Muscle of back (tissue), 13 donors: ENCODE measurements at places on chromosomes 1 and 21.

DNA sequence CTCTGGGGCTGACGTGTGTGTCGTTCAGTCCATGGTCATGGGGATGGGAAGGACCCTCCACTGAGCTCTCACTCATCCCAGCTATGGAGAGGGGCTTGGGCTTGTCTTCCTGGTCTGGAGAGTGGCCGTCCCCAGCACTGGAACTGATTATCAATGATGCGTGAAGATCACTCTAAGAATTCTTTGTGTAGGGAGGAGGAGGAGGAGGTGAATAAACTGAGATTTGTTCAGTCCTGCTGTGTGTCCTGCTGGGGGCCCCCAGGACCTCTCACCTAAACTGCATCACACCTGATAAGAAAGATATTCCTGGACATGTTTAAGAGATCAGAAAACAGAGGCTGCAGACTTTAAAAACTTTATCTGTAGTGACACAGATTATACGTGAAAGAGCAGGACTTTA is 21.2 kb downstream of the RHOU start:
- DNase-seq: no peak

DNA sequence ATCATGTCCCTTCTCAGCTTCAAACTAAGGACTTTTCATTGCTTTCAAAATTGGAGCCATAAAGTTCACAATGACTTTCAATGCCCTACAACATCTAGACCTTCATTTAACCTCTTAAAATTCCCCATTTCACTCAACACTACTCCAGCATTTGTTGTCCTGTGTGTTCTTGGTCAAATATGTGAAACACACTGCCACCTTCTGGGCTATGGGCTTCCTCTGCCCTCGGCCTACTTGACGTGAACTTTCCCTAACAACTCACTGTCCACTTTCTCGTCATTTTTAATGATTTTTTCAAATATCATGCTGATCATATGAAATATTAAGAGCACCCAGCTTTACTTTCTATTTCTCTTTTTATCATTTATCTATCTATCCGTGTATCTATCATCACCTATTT is 2018.4 kb downstream of the NCAM2 start:
- peak; percentile 1 for DNase-seq

DNA sequence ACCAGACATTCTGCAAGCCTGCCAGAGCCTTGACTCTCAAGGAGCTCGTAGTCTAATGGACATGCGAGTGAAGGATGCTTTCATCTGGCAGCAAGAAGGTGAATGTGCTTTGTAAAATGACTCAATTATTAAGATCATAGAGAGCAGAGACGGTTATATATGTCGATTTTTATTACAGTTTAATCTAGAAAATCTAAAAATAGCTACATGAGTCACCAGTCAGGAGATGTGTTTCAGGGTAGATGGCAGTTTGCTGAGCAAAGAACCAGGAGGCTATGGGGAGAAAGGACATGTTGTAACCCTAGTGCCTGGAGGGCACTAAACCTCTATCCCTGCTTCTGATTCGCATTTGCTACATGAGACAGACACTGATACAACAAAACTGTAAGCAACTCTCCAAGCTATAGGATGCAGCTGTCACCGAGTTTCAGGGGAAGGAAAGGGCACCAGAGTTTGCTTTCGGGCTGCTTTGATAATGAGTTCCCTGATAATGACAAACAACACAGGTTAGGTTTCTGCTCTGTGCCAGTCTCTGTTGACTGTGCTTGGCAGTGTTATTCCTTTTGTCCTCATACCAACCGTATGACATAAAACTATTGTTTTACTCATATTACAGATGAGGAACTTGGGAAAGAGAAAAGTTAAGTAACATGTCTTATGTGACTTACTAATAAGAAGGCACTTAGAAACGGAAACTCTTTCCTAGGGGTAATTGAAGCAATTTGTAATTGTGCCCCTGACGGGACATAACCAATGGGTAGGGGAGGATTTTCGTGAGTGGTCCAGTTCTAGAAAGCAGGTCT is 43.2 kb downstream of the C1orf198 start:
- no peak for DNase-seq

DNA sequence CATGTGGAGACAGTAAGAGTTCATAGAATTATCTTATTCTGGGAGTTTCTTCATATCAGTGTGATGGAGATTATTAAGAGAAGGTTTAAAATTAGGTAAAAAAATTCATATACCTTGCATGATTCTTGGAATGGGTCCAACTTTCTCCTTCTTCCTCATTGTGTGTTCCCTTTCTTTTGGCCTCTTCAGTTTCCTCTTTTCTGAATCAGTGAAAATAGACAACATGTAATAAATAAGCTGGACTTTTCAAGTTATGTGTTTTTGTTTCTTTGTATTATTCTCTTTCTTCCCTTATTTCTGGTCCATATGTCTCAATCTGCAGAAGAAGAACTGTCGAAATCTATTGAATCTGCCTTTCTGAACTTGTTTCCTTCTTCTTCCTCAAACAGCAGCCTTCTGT is 30.5 kb downstream of the C4BPA start:
- DNase-seq: no peak

DNA sequence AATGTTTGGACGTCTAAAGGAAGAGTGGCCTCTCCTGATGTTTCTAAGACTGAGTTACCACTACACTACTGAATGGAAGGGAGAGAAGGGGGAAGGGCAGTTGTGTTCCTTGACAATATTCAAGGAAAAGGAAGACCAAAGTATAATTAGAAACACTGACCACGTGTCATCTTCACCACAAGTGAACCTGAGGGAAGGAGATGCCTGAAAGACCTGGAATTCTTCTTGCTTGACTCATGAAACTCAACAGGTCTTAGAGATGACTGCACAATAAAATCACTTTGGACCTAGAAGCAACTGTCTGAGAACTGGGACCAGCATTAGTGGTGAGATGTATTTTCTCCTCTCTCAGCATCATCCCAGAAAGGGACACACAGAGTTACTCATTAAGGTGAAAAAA is 56.7 kb downstream of the PTPN14 start:
- peak; percentile 32 for DNase-seq

GRCh38 chr1:209729436-209729835 is 24.8 kb downstream of the HSD11B1 start:
- DNase-seq: no peak

GRCh38 chr1:198030682-198031081 is 113.5 kb downstream of the LHX9 start:
- no peak for DNase-seq

DNA sequence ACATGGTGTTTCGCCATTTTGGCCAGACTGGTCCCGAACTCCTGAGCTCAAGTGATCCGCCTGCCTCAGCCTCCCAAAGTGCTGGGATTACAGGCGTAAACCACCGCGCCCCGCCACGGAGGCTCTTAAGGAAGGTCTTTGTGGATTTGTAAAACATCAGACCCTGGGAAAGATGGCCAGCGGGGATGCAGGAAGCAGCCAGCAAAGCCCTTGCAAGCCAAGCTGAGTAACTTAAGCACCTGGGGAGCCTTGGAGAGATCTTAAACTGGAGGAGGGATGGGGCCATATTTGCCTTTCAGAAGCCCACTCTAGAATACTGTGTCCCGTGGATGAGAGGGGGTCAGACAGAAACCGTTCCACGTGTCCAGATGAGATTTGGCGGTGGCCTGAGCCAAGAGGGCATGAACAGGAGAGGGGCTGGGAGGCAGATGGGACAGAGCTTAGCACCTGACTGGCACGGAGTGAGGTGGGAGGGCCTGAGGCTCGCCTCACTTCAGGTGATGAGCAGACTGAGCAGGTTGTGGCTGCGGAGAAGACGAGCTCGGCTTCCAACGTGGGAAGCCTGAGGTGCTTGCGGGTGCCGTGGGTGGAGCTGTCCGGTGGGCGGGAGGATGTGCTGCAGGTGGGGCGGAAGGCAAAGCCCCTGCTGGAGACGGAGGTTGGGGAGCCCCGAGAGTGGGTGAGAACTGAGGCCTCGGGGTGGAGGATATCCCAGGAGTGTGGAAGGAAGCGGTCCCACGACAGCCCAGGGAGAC is 11.7 kb downstream of the C1orf216 start:
- peak; percentile 17 for DNase-seq

- peak; percentile 25 for DNase-seq
Measured at GRCh38 chr1:29240400-29240837, 4.1 kb downstream of the PTPRU start.

GRCh38 chr1:203534526-203534925 is 40.6 kb downstream of the OPTC start:
- no peak for DNase-seq

GRCh38 chr1:30777060-30777903 is 19.7 kb upstream of the LAPTM5 start:
- no peak for DNase-seq

- no peak for DNase-seq
Measured at GRCh38 chr1:180560868-180561600, 2.3 kb downstream of the OVAAL start.

DNA sequence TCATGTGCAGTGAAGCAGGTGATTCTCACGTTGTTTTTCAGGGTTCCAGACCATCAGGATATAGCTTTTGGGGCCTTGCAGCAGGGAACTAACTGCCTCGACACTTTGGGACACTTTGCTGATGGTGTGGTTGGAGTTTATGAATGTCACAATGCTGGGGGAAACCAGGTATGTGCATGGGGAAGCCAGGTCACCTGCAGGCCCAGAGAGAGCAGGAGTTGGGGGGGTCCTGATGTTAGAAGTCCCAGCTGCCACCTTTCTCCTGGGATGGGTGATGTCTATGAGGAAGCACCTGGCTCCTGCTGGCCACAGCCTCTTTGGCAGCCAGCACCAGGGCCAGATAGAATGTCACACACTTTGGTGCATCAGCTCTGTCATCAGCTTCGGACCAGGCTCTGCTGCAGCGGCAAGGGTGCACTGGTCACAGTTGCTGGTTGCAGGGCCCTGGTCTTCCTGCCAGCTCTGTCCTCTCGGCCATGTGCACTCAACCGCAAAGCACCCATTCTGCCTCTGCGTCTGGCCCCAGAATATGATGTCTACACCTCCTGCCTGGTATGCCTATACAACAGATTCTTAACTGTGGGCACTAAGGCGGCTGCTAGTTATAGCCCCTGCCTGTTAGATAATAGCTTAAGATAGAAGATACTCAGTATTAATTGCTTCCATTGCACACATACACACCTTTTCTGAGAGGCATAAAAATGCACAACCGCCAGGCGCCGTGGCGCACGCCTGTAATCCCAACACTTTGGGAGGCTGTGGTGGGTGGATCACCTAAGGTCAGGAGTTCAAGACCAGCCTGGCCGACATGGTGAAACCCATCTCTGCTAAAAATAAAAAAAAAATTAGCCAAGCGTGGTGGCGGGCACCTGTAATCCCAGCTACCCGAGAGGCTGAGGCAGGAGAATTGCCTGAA is 160.7 kb downstream of the PGBD5 start:
- DNase-seq: no peak

DNA sequence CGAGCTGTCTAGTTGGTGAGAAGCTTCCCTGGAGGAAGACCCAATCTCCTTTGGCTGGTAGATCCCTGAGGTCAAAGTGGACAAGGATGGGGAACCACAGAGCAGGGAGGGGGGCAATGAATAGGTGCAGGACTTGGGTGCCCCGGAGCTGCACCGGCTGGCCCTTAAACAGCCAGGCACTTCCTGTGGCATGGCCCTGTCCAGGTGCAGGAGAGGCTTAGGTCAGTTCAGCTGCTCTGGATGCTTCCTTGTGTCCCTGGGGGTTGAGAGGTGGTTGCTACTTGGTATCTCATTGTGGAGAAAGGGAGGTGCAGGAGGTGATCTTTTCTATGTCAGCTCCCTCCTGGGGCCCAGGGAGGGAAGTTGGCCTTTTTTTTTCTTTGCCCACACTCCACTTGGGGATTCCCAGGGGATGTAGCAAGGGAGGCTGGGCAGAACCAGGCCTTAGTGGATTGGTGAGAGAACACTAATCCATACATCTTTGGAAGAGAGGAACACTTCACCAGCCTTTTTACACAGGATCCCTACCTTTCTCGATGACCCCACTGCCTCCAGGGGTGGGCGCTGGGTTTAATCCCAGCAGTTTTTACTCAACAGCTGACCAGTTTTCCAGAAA is 1.2 kb upstream of the ST3GAL3 start:
- no peak for DNase-seq

GRCh38 chr1:73310797-73311381 is 887.1 kb downstream of the LRRIQ3 start:
- no peak for DNase-seq

GRCh38 chr21:33578214-33578613 is 10.3 kb downstream of the DONSON start:
- DNase-seq: peak; percentile 16

- no peak for DNase-seq
Measured at GRCh38 chr1:95534985-95535384, 301.0 kb downstream of the RWDD3 start.

DNA sequence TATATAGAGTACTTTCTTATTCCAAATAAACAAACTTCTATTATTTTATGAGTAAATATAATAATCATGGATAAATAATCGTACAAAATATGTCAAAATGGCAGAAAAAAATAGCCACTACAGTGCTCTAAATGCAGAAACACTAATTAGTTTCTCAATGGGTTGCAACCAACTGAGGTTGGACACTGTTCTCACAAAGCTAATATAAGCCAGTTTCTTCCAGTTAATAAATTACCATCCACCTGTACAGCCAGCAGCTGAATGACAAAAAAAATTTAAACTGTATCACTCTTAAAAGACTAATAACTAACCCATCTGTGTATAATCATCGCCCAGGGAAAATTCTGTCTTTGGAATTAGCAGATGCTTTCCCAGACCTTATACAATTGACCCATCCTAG is 36.9 kb downstream of the GDAP2 start:
- no peak for DNase-seq

DNA sequence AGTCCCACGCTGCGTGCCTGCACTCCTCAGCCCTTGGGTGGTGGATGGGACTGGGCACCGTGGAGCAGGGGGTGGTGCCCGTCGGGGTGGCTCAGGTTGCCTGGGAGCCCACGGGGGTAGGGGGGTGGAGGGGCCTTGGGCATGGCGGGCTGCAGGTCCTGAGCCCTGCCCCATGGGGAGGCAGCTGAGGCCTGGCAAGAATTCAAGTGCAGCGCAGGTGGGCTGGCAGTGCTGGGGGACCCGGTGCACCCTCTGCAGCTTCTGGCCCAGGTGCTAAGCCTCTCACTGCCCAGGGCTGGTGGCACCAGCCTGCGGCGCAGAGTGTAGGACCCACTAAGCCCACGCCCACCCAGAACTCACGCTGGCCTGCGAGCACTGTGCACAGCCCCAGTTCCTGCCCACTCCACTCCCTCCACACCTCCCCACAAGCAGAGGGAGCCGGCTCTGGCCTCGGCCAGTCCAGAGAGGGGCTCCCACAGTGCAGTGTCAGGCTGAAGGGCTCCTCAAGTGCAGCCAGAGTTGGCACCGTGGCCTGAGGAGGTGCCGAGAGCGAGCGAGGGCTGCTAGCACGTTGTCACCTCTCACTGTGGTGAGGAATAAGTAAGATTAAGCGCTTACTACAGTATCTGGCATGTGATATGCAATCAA is 12.8 kb downstream of the TNNI3K start:
- no peak for DNase-seq

- DNase-seq: no peak
Measured at GRCh38 chr1:15758953-15759661, 512 bp downstream of the FBLIM1 start.
